ENCODE measurements at places on chromosomes 5 and 9. TPM values are rescaled to one million over a fixed set of nuclear protein-coding genes. Genes with fewer than 3 reads are reported as not detected.

PDLIM7 gene
- 49.2 TPM for total RNA-seq

DNA sequence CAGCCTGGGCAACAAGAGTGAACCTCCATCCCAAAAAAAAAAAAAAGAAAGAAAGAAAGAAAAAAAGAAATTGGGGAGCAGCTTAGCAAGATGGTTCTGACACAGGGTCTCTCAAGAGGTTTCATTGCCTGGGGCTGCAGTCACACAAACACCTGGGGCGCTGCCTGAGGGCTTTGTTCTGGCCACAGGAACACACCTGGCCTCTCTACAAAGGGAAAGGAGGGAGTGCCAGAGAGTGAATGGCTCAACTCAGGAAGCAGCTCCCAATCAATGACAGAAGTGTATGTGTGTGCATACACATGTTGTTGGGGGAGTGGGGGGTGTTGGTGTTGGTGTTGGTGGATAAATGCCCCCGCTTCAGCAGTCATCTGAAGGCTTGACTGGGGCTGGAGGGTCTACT, 32.4 kb upstream of the CTNNA1 start:
- H3K27ac ChIP-seq: no peak overlapping the region
- H3K27me3 ChIP-seq: peaks cover 43% of the 10 kb centered on the region

UAP1L1 gene
- total RNA-seq: 14.9 TPM

DNA sequence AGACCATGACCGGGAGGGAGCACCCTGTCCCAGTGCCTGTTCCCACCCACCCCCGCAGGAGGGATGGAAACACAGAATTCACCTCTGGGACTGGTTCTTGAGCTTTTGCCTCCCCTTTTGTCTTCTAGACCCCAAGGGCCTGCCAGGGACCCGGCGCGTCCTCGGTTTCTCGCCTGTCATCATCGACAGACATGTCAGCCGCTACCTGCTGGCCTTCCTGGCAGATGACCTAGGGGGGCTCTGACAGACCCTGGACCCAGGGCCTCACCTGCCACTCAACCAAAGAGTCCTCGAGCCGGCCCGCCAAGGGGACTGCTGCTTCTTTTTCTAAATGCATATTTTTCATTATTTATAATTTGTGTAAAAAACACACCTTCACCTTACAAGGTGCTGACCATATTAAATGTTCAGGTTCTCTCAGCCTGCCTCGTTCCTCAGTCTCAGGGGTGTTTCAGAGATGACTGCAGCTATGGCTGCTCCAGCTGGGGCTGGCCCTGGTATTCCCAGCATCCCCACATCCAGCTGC, 16.9 kb downstream of the CARD19 start:
- DNase-seq: no peak
- no peak overlapping the region for H3K27ac ChIP-seq
- H3K27me3 ChIP-seq: no peaks in the 10 kb centered on the region
- no peak overlapping the region for H3K4me3 ChIP-seq
- H3K36me3 ChIP-seq: peaks cover 7% of the 10 kb centered on the region
- peaks cover 17% of the 10 kb centered on the region for H3K4me1 ChIP-seq

FOXB2 gene
- total RNA-seq: not detected

DNA sequence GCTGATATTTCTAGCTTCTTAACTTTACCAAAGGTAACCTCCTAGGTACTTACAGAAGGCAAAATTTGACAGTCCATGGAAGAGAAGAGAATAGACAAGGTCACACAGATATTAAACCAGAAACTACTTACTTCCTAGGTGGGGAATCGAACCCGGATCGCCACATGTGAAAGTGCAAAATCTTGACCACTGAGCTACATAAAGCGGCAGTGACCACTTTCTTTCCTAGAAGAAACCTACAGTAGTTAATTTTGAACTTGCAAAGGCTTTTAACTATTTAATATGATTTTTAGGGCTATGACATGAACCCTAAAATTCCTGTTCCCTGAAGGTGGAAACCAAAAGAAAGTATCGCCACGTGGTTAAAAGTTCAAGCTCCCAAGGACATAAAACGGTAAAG, 20.3 kb upstream of the ATOSB start:
- no peak for DNase-seq
- H3K4me3 ChIP-seq: no peak overlapping the region
- no peaks in the 10 kb centered on the region for H3K36me3 ChIP-seq
- no peaks in the 10 kb centered on the region for H3K4me1 ChIP-seq
- no peaks in the 10 kb centered on the region for H3K27me3 ChIP-seq
- no peak overlapping the region for H3K27ac ChIP-seq

PPP6C gene
- total RNA-seq: 47.2 TPM

GRCh38 chr9:134163371-134164196, 780 bp downstream of the RNU6ATAC start:
- DNase-seq: peak; percentile 61
- no peak overlapping the region for H3K27ac ChIP-seq
- H3K36me3 ChIP-seq: peaks cover 2% of the 10 kb centered on the region
- no peak overlapping the region for H3K4me3 ChIP-seq

- H3K27ac ChIP-seq: no peak overlapping the region
- no peaks in the 10 kb centered on the region for H3K36me3 ChIP-seq
- peaks cover 2% of the 10 kb centered on the region for H3K27me3 ChIP-seq
- H3K4me1 ChIP-seq: no peaks in the 10 kb centered on the region
- DNase-seq: no peak
These were observed 109.4 kb downstream of the MAT2B start for GRCh38 chr5:163614787-163615186.

- no peak overlapping the region for H3K27ac ChIP-seq
- H3K36me3 ChIP-seq: no peaks in the 10 kb centered on the region
- no peak for DNase-seq
- no peak overlapping the region for H3K4me3 ChIP-seq
These were observed 297.8 kb upstream of the ACTBL2 start for GRCh38 chr5:57780306-57780960.

DNA sequence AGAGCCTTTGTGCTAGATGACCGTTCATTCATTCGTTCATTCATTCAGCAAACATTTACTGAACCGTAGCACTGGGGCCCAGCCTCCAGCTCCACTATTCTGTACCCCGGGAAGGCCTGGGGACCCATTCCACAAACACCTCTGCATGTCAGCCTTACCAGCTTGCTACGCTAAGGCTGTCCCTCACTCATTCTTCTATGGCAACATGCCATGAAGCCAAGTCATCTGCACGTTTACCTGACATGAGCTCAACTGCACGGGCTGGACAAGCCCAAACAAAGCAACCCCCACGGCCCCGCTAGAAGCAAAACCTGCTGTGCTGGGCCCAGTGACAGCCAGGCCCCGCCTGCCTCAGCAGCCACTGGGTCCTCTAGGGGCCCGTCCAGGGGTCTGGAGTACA, 6.0 kb downstream of the CEL start:
- H3K27ac ChIP-seq: no peak overlapping the region
- H3K4me3 ChIP-seq: no peak overlapping the region
- H3K27me3 ChIP-seq: no peaks in the 10 kb centered on the region
- no peaks in the 10 kb centered on the region for H3K4me1 ChIP-seq
- H3K36me3 ChIP-seq: peaks cover 3% of the 10 kb centered on the region

Measured in activated T-helper 1 cell treated with anti-CD3 and anti-CD28 coated beads, Interleukin-12 subunit alpha, Interleukin-12 subunit beta, Interleukin-2, Interleukin-4 antibody, amounts not matched to agents 30 ng/mL and 10 ng/mL and 1 ng/mL, durations not matched to agents 14 hours and 24 hours and 36 hours (primary cell).